Stimulated activated CD8-positive, alpha-beta memory T cell treated with anti-CD3 and anti-CD28 coated beads, Interleukin-4, amount 100 ng/mL, for 48 hours (primary cell): ENCODE measurements at places on chromosomes 1 and 21.
A peak's percentile ranks its signal among the peaks of the same experiment; 100 is the strongest.

- DNase-seq, result no peak
These were observed 13.4 kb upstream of the KIF1B start for GRCh38 chr1:10196976-10197375.

DNA sequence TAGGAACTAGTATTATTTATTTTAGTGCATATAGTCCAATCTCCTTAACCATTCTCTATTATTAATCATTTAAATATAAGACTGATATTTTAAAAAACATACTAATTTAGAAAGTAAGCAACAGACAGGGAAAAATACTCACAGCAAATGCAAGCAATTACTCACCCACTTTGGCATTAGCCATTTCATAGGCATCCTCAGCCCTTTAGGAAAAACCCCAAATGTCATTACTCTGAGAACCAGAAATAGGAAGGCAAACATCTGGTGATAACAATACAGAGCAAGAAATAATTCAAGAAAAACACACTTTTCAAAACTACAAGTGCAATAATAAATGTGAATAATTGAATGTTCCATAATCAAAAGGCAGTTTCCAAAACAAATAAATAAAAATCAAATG is 545.1 kb downstream of the PLPP3 start:
- no peak for DNase-seq

DNA sequence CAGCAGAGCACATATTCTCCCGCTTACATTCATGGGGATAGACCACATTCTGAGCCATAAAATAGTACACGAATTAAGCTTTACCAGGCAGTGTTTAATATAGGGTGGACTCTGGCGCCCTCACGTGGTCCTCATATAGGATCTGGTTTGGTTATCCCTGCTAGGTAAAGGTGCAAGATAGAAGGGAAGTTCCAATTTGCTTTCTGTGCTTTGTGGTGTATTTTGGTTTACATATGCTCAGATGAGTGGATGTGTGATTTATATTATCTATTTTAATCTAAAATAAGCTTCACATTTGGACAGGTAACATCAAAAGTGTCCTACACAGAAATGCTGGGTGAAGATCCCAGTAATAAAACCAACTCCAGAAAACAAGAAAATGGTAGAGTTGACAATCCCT is 3.6 kb downstream of the CR1 start:
- DNase-seq, result peak; percentile 77

- DNase-seq, result peak; percentile 85
These were observed 40.4 kb downstream of the KIAA0040 start for GRCh38 chr1:175152006-175152652.

DNA sequence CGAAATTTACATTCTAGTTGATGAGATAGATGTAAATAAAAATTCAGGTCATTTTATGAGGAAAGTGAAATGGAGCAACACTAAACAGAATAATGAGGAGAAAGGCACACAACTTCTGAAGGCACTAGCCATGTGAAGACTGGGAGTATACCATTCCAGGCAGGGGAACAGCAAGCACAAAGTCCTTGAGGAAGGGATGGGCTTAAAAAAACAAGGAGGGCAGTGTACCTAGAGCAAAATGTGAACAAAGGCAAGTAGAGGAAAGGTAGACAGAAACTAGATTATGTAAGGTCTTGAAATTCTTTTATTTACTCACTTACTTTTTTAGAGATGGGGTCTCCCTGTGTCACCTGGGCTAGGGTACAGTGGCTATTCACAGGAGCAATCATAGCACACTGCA is 54.1 kb upstream of the LRIG2 start:
- no peak for DNase-seq

DNA sequence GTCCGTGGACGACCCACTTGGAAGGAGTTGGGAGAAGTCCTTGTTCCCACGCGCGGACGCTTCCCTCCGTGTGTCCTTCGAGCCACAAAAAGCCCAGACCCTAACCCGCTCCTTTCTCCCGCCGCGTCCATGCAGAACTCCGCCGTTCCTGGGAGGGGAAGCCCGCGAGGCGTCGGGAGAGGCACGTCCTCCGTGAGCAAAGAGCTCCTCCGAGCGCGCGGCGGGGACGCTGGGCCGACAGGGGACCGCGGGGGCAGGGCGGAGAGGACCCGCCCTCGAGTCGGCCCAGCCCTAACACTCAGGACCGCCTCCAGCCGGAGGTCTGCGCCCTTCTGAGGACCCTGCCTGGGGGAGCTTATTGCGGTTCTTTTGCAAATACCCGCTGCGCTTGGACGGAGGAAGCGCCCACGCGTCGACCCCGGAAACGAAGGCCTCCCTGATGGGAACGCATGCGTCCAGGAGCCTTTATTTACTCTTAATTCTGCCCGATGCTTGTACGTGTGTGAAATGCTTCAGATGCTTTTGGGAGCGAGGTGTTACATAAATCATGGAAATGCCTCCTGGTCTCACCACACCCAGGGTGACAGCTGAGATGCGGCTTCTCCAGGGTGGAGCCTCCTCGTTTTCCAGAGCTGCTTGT is 32.4 kb downstream of the PRMT2 start:
- peak; percentile 45 for DNase-seq
